Stimulated activated CD8-positive, alpha-beta memory T cell treated with anti-CD3 and anti-CD28 coated beads, Interleukin-7, amount 100 ng/mL, for 1 hour (primary cell): ENCODE measurements at places on chromosomes 12 and 14.
A peak's percentile ranks its signal among the peaks of the same experiment; 100 is the strongest.

DNA sequence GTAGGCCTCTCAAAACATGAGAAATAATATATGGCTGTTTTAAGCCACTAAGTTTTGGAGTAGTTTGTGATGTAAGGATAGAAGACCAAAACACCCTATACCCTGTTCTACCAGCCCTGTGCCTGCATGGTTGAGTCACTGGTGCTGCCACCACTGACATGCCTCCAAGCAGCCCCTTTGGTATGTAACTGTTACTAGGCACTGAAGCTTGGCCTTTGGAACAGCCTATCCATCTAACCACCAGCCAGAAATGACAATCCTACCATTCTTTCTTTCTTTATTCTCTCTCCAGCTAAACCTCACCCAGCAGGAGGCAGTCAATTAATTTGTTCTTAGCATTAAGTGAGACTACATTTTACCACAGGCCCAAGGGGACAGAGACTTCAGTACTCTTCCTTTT, 240.3 kb downstream of the MSRB3 start:
- no peak for DNase-seq

DNA sequence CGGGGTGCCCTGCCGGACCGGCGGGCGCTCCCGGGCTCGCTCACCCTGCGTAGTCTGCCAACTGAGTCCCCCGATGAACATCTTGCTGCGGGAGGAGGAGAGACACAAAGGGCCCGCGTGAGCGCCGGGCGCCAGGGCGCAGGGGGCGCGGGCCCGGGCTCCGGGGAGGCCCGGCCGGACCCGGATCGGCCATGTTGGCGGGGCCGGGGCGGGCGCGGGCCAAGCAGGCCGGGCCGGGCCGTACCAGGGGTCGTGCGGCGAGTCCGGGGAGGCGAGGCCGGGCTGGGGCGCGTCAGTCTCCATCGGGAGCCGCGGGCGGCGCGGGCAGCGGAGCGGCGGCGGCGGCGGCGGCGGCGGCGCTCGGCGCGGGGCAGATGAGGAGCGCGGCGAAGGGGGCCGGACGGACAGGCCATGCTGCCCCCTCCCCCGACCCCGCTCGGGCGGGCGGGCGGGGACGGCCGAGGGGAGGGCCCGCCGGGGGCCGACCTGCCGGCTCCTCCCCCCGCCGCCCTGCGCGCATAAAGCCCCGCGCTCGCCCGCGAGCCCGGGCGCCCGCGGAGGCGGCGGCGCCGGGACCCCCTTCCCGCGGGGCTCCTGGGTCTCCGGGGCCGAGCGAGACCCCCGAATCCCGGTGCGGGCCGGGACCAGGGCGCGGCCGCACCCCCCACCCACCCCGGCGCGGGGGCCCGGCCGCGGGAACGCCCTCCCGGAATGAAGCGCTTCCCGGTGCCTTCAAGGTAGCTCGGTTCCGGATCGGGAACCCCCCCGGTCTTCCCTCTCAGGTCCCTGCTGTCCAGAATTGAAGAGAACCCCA, at the start of gene MSI1:
TSS of gene MSI1 (minus strand) at position 376 of the 814 bp plus-strand sequence. CDS start at position 303, 73 bp downstream.
- no peak for DNase-seq

DNA sequence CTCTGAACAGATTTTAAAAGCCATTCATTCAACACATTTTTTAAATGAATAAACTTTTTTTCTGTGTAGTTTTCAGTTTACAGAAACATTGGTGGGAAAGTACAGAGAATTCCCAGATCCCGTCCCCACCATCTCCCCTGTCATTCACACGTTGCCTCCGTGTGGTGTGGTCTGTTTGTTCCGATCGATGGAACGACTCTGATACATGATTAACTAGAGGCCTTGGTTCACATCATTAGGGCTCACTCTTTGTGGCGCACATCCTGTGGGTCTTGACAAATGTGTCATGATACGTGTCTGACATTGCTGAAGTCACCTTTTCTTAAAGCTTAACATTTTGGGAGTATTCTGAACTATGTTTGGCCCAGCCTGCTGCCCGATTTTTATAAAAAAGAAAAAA, 18.5 kb downstream of the MEG3 start:
- no peak for DNase-seq

DNA sequence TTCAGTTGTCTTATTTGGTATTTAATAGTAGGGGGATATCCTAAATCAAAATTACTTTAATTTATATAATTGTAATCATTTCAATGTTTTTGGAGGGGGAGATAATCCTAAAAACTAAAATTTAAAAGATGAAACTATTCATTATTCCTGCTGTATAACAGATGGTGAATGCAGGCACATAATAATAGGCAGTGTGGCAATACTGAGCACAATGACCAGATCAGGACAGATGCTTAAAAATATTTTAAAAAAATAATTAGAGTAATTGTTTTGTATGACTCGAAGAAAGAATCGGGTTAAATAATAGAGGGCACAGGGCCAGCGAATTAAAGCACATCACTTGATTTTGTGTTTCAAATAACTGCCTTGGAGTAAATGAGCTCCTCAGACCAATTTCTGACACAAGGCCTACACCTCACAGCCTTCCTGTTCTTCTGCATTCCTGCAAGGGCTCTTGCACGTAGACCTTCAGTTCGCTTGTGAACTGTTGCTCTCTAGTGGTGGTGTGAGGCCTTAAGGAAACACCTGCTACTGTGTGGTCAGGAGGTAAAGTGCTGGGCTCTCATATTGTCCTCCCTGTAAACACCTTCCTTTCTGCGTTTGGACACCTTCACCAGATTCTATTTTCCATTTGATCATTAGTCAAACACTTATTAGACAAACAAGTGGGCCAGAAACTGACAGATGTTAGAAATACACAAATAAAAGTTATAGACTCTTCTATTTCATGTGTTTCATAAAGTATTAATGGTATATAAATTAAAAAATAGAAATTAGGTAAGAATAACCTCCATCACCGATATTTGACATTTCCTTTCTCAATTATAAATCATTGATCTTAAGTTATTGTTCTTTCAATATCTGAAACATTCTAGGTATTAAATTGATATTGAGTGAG, 29.3 kb upstream of the KLRF1 start:
- DNase-seq, result peak; percentile 29

- DNase-seq, result no peak
Measured at GRCh38 chr12:73362666-73363065, 1090.5 kb downstream of the TRHDE start.

DNA sequence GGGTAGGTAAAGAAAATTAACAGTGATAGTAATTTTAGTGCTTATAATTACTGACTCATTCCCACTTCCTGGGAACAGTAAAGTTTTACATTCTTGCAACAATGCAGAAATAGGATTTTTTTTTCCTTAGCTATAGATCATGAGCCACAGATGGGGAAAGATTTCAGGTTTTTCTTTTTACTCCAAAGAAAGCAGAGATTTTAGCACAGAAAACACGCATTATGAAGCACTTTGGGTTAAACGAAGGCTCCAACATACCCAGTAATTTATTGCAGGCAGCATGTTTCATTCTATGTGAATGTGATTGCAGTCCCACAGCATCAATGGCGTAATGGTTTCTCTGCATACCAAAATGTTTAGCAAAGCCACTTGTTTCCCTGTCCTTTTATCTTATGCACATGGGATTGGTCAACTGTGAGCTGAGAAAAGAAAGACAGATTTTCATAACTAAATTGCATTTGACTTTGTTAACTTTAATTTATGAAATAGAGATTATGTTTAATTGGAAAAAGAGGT, 124.6 kb upstream of the E2F7 start:
- no peak for DNase-seq

- DNase-seq, result no peak
Measured at GRCh38 chr12:84973026-84973425, 60.4 kb upstream of the SLC6A15 start.

GRCh38 chr14:81452341-81453133, 52.4 kb upstream of the STON2 start:
- DNase-seq, result no peak

- DNase-seq, result no peak
Measured at GRCh38 chr14:81132468-81132867, 88.3 kb downstream of the GTF2A1 start.

DNA sequence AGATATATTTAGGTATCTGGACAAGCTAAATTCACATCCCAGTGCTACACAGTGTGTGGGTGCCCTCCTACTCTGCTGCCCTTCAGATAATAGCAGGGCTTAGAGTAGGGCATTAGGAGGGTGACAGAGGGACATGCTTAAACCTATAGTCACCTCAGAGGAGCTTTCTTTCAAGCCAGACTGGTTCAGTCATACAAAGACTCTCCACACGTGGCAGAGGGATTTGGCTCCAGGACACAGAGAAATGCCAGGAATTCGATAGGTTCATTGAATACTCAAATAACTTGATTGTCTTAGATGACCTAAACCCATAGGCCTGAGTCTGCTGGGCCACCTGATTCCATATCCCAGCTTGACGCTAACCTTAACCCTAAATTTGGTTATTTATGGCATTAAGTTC, 163.5 kb downstream of the TPH2 start:
- DNase-seq, result no peak

- DNase-seq, result no peak
Measured at GRCh38 chr14:92021523-92021922, 18.3 kb downstream of the TRIP11 start.

DNA sequence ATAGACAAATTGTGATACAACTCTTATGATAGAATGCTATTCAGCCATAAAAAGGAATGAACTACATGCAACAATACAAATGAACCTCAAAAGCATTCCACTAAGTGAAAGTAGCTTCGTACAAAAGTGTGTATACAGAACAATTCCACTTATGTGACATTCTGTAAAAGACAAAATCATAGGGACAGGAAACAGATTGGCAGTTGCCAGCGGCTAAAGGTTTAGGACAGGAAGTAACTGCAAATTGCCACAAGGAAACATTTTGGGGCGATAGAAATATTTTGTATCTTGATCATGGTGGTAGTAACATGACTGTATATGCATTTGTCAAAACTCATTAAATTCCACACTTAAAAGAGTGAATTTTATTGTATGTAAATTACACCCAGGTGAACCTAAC, 113.4 kb downstream of the CAPZA3 start:
- no peak for DNase-seq

DNA sequence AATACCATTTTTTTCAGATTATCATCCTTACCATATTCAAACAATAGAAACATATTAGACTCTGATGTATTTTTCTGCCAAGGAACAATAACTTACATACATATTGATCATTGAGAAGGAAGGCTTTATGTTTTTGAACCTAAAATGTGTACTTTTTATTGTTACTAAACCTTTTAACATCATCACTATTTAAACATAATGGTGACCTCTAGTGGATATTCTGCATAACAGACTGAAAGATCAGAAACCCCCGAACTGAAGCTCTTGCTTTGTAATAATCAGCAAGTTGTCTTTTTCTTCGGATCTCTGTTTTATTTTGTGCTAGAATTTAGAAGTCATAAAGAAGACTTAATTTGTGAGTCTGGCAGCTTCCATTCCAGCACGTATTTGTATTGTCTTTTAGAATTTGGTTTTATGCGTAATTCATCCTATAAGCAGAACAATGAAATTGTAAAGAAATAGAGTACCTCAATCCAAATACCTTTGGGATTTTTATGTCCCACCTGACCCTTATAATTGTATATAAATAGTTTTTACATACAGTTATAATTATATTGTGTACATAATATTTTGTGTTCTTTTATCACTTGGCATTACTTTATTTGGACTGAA, 125.9 kb upstream of the ATF1 start:
- no peak for DNase-seq

DNA sequence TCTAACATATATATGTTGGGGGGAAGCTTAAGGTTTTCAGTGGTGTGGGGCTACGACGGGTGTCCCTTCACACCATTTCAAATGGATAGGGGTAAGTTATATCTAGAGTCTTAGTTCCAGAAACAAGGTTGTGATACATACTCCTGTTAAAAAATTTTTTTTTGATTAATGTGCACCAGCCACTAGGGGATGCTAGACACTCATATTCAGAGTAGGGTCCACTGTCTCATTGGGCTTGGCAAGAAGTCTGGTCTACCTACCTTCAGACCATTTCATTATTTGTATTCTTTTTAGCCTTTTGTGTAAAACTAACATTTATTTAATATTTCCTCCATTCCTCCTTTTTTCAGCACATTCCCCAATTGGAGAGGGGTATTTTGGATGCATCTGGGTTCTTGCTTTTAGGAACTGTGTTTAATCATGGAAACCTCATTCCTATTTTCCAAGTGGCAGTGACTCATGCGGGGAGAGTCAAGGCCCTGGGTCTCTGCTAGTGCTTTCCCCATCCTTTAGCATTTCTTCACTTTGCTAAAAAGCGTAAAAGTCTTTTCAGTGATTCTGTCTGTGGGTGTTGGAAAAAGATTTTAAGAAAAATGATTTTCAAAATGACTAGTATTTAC, 33.4 kb downstream of the ANO4 start:
- no peak for DNase-seq

GRCh38 chr14:69674546-69675244, 63.3 kb downstream of the SUSD6 start:
- no peak for DNase-seq

- DNase-seq, result no peak
Measured at GRCh38 chr12:66956300-66956699, 277.4 kb upstream of the GRIP1 start.

GRCh38 chr14:74492776-74493342, at the start of gene NPC2:
Gene NPC2 (minus strand): TSS chr14:74493305. CDS start chr14:74493274, 31 bp downstream.
- no peak for DNase-seq

DNA sequence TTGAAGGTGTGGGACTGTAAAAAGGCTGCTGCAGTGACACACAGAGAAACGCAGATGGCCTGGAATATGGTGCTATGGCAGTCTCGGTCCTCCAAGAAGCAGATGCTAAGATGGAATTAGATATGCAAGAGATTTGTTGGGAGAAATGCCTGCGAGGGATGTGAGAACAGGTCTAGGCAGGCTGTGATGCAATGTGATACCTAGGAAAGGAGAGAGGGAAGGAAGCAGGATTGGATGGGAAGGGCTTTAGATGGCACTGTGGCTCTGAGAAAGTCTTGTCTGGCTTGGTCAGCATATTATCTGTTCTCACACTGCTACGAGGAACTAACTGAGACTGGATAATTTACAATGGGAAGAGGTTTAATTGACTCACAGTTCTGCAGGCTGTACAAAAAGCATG, 374.4 kb downstream of the BCAT1 start:
- DNase-seq, result no peak

DNA sequence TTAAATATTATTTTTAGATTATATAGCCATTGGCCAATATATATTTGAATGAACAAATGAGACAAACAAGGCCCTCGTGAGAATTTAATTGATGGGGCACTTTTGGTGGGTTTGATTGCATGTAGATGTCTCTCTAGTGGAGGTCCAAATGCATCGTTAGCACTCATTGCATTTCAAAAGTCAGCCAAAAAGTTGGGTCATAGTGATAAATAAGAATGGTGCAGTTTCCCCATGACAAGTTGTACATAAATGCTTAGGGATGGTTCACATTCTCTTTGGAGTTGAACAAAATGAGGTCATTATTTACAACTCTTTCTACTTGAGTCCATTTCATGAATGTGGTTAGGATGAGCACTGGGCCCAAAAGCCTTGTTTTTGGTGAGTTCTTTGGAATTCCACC, 1.0 kb downstream of the BEST3 start:
- DNase-seq, result no peak

DNA sequence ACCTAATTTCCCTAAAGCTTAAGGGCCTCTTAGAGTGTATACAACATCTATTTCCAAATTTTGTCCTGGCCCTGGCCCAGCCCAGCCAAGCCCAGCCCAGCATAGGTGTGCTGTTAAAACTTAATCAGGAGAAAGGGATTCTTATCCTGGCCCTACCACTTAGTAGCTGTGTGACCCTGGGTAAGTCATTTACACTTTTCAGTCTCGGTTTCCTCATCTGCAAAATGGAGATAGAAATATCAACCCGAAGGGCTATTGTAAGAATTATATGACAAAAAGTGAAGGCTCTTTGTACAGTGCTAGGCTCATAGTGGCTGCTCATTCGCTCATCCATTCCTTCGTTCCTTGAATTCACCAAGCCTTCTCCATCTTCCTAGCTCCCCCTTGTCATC, 442 bp downstream of the ERG28 start:
- no peak for DNase-seq
